Lower leg skin (tissue), 4 donors: ENCODE measurements at places on chromosomes 5 and 9. TPM values are rescaled to one million over a fixed set of nuclear protein-coding genes. Genes with fewer than 3 reads are reported as not detected.

DNA sequence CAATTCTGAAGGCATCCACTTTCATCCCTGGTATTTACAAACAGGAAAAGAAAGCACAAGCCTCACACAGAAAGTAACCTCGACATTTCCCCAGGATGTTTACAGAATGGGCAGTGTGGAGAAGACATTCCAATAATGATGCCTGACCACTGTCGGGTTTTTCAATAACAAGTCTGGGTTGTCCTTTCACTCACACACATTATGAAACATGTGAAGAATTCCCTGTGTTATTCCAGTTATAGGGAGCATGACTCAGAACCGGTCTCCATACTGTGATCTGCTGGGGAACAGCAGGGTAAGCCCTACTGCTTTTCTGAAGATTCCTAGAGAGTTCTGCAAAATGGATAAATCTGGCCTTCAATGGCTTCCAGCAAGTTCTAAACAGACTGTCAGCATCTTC lies 155.3 kb downstream of the ADAMTS12 start:
- DNase-seq = no peak

DNA sequence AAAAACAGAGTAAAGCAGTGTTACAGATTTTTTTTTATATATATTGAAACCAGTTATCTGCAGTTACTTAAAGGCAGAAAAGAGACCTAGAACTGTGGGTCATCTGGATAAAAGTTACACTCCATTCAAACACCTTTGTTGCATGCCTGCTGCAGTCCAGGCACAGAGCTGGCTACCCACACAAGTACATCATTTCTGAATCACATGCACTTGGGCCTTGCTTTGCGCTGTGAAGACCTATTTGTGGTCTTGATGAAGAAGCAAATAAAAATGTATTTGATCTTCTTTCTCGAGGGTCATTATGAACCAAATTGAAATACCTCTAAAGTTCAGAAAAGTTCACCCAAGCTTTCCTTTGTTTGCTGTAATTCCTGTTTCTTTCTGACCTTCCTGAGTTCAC lies 503.0 kb upstream of the ZNF608 start:
- no peak for DNase-seq

GRCh38 chr5:111548348-111548950 lies 36.1 kb upstream of the STARD4 start:
- no peak for DNase-seq

DNA sequence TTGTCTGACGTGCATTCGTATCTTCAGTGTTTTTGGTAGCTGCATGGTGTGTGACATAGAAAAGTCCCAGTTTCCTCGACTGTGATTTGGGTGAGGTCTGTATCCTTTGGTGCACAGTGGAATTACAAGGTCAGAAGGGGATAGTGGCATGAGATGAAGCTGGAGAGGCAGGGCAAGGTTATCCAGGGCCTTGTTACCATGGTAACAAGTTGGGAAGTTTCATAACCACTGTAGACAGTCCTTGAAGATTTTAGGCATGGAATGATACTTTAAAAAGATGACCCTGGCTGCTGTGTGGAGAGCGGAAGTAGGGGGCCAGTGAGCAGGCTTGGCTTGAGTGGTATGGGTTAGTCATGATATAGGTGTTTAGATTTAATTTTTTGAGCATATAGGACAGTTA lies 11.9 kb downstream of the EHMT1 start:
- DNase-seq = no peak

GRCh38 chr5:171313481-171314206 lies 4.6 kb downstream of the TLX3 start:
- no peak for DNase-seq

DNA sequence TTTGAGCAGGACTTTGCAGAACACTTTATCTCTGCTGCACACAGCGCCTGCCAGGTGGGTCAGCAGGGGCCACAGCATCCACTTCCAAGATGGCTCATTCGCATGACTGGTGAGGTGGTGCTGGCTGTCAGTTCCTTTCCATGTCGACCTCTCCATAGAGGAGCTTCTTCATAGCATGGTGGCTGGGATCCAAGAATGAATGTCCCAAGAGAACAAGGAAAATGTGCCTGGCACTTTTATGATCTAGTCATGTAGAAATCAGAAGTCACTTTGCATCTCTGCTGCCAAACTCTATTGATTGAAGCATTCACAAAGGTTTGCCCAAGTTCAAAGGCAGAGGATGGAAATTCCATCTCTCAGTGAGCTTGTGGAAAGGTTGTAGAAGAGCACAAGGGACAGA lies 85.0 kb downstream of the GALNT10 start:
- no peak for DNase-seq

GRCh38 chr9:98344581-98344980 lies 89.1 kb upstream of the TBC1D2 start:
- DNase-seq = no peak

DNA sequence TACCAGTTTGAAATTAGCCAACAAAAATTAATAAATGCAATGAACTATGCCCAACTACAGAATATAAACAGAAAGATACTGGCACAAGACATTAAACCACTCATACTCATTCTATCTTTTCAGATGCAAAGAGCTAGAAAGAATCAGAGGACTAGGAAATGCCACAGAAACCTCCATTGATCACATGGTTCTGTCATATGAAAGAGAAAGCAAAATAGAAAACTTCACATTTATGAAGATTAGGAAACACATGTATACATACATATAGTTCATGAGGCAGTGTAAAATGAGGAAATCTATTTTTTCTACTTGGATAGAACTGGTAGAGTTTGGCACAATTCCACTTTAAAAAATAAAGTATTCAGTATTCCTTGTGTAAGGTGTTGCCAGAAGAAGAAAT lies 275.1 kb upstream of the PTGER4 start:
- no peak for DNase-seq

IFNA2 gene
- total RNA-seq = not detected

SHB gene
- 42.6 TPM for total RNA-seq

BTNL8 gene
- 0.26 TPM for total RNA-seq
